ENCODE measurements at places on chromosomes 1 and 21. TPM values are rescaled to one million over a fixed set of nuclear protein-coding genes. Genes with fewer than 3 reads are reported as not detected.

The HSF2BP gene
- 1.1 TPM for total RNA-seq

The DAB1 gene
- 4.9 TPM for total RNA-seq

The TNFSF4 gene
- 2.6 TPM for total RNA-seq

The PGBD5 gene
- total RNA-seq: 2.5 TPM

The CPT2 gene
- total RNA-seq: 10.9 TPM

The C4BPA gene
- total RNA-seq: 0.95 TPM

The SDC3 gene
- total RNA-seq: 32.4 TPM

The SRSF10 gene
- total RNA-seq: 155 TPM

The ORC1 gene
- 2.7 TPM for total RNA-seq

The GPR3 gene
- total RNA-seq: 0.16 TPM

The CCDC181 gene
- 2.0 TPM for total RNA-seq

The RPTN gene
- not detected for total RNA-seq

The KCNJ6 gene
- 0.26 TPM for total RNA-seq

The BACE2 gene
- 81.5 TPM for total RNA-seq

The TDRD5 gene
- total RNA-seq: 1.1 TPM

The KCNJ15 gene
- 11.4 TPM for total RNA-seq

The SGIP1 gene
- total RNA-seq: 8.4 TPM

The ERICH3 gene
- 0.79 TPM for total RNA-seq

The B3GALNT2 gene
- 59.5 TPM for total RNA-seq

The NPPB gene
- not detected for total RNA-seq

The TSPAN2 gene
- total RNA-seq: 55.4 TPM

The DOP1B gene
- 8.8 TPM for total RNA-seq

The AMY2A gene
- total RNA-seq: not detected

The ZNF691 gene
- total RNA-seq: 10.3 TPM

The FCRLB gene
- total RNA-seq: 3.6 TPM

The PTGER3 gene
- 36.0 TPM for total RNA-seq

The PCP4 gene
- total RNA-seq: 14.2 TPM

The TSSK3 gene
- 0.79 TPM for total RNA-seq

The AGMAT gene
- 0.48 TPM for total RNA-seq

The FCN3 gene
- not detected for total RNA-seq

The DPYD gene
- 84.3 TPM for total RNA-seq

The EPS8L3 gene
- not detected for total RNA-seq

The PIK3CD gene
- total RNA-seq: 3.8 TPM

The AIM2 gene
- 3.0 TPM for total RNA-seq

The PDC gene
- not detected for total RNA-seq

The SYT6 gene
- total RNA-seq: 0.37 TPM

The MYBPH gene
- 8.9 TPM for total RNA-seq

The IGSF5 gene
- total RNA-seq: 0.69 TPM

The TNNT2 gene
- total RNA-seq: 15.2 TPM

The DPH5 gene
- total RNA-seq: 36.4 TPM

The S100A16 gene
- total RNA-seq: 51.3 TPM

The PBX1 gene
- 241 TPM for total RNA-seq

The CR1L gene
- 1.7 TPM for total RNA-seq

The LCE1D gene
- total RNA-seq: not detected

The TINAGL1 gene
- 94.1 TPM for total RNA-seq

The SMCP gene
- not detected for total RNA-seq

The LEFTY1 gene
- total RNA-seq: 0.79 TPM

The LCE1E gene
- not detected for total RNA-seq

The COL24A1 gene
- 13.7 TPM for total RNA-seq

The BCAR3 gene
- 14.5 TPM for total RNA-seq

The B3GALT5 gene
- total RNA-seq: 2.0 TPM

The SLC30A2 gene
- total RNA-seq: 1.7 TPM

The DENND2C gene
- 8.8 TPM for total RNA-seq
